ENCODE measurements at places on chromosomes 16 and 17.

DNA sequence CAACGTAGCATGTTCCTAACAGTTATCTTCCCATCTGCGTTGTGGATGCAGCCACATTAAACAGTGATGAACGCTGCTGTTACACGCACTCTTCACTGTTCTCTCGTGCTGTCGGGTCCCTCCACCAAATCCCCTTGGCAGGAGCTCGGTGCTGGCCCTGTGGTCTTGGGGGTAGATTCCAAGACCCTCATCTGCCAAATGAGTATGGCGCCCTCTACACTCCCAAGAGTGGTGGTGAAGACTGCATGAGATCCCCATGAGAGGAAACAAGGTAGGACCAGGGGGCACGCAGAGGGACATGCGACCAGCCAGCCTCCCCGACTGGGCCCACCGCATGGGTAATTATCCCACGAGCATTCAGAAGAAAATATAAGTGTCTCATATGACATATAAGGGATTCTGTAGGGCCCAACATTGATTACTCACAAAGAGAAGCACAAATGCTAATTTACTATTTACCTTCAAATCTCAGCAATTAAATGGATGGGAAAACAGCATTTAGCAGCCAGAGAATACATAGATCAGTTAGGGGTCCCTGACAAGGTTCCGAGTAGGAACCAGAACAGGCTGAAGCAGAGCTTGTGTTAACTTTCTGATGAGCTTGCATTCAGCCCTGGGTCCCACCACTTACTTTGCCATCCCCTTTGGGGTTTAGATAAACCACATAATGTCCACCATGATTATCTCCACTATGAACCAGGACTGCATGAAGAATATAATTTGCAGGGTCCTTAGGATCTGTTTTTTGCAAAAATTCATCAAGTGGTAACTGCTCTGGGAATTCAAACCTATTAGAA lies 23.8 kb downstream of the LITAFD start:
- no peak for DNase-seq

- no peak for DNase-seq
These were observed 395.3 kb downstream of the HS3ST4 start for GRCh38 chr16:26087091-26087490.

DNA sequence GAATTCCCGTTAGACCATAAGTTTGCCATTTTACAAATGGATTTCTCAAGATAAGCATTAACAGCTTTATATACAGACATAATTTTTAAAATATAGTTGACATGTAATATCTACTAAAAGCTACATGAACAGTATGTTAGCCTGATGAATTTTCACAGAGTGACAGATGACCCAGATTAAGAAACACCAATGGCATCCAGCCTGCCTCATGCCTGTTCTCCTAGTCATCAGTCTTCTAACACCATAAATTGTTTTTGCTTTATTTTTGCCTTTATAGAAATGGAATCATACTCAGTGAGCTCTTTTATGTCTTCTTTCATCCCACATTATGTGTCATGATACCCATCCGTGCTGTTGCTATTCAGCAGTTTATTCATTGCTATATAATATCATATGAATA lies 80.0 kb downstream of the ATF7IP2 start:
- DNase-seq = no peak

- no peak for DNase-seq
These were observed 72.6 kb downstream of the MGAT5B start for GRCh38 chr17:76940738-76941350.

GRCh38 chr17:79438058-79438457 lies 172.8 kb downstream of the RBFOX3 start:
- no peak for DNase-seq

DNA sequence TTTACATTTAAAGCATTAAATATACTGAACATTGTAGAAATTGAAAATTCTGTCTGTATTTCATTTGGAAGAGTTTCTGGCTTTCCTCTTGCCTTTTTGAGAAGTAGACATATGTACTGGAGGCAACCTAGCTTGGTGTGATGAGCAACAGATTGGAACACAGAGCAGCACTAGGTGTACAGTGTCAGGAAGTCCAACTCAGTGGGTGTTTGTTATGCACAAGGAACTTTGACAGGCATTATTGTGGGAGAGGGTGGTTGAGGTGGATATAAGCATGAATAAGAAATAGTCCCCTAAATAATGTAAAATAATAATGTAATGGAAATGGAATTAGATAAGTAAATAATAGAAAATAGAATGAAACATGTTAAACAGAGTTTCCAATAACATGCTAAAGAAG lies 58.1 kb downstream of the PPM1E start:
- no peak for DNase-seq

DNA sequence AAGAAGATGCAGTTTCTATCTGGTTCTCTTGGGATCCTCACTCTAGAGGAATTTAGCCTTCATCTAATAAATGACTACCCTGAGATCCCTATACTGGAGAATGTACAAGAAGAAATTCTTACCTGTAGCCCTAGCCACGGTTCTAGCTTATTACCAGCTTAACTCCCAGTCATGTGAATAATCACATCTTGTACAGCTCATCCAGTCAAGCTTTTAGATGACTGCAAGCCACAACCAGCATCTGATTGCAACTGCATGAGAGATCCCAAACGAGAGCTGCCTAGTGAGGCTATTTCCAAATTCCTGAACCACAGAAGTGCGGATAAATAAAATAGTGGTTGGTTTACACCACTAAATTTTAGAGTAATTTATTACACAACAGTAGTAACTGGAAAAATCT lies 196.0 kb upstream of the CPHXL start:
- DNase-seq = no peak

DNA sequence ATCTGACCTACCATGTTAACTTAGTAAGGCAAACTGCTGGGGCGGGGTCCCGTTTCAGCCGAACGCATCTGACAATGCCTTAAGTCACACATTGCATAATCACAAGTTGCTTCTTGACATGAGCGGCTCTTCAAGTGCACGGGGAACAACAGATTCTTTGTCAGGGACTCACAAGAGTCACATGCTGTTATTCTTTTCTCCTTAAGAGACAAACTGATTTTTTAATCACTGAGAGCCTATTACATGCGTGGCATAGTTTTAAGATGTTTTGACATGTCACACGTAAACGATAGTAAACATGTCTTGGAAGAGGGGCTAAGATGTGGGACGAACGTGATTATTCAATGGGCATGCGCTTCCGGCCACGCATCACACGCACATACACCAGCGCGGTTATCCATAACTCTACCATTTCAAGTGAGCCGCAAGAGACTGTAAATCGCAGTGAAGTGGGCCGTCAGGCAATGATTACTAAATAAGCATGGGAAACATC lies 63.4 kb downstream of the ADCY9 start:
- DNase-seq = peak; percentile 21

Data from SIG-M5 (cell line).